Tibial nerve (tissue), 4 donors: ENCODE measurements at places on chromosomes 2 and 18. TPM values are rescaled to one million over a fixed set of nuclear protein-coding genes. Genes with fewer than 3 reads are reported as not detected.

- no peak for DNase-seq
Observed at GRCh38 chr2:101766871-101767739, 69.6 kb downstream of the MAP4K4 start.

GRCh38 chr2:168160897-168161296 lies 86.5 kb downstream of the STK39 start:
- DNase-seq = no peak

Gene OBSL1
- 85.0 TPM for total RNA-seq

Gene RNU2-63P
- not detected for total RNA-seq

Gene MROH2A
- total RNA-seq = not detected
